ENCODE measurements at places on chromosomes 3 and 15.

DNA sequence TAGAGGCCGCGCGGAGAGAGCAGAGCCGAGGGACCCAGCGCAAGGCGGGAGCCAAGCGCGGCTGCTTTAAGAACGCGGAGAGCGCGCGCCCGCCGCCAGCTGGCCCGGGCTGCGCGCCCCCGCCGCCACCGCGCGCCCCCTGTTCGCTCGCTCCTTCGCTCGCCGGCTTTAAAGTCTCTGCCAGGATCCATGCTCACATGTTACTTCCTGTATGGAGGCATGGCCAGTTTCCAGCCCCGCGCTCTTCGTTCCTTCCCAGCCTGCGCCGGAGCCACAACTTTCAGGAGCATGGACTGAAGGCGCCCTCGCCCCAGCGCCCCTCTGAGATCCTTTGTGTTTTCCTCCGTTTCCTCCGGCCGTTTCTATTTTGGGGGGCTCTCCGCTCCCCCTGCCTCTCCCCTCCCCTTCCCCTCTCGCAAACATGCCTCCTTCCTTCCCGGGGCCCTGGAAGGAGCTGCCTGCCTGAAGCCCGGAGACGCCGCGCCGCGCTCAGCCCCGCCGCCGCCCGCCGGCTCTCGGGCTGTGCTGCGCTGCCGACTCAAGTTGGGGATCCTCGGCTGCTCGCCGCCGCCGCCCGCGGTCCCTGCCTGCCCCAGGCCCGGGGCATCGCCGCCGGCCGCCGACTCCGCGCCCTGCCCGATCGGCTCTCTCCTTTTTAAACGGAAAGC, at the start of gene PTPRG:
TSS of gene PTPRG (plus strand) at position 198 of the 668 bp plus-strand sequence. CDS start 717 bp downstream, outside the sequence.
- peak; percentile 64 for DNase-seq

GRCh38 chr15:63887630-63888029, 53.9 kb upstream of the HERC1 start:
- DNase-seq: no peak

DNA sequence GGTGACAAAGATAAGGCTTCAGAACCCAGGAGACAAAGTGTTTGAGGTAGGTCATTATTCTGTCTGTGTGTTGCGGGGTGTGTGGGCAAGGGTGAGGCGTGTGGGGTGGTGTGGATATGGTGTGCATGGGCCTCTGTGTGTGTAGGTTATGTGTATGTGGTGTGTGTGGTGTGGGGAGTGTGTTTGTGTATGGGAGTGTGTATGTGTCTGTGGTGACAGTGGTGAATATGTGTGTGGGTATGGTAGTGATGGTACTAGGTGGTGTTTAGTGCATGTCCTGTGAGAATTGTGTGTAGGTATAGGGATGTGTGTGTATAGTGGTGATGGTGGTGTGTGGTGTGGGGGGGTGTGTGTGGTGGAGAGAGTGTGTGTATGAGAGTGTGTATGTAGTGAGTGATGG, 16.2 kb upstream of the ETV5 start:
- DNase-seq: no peak

DNA sequence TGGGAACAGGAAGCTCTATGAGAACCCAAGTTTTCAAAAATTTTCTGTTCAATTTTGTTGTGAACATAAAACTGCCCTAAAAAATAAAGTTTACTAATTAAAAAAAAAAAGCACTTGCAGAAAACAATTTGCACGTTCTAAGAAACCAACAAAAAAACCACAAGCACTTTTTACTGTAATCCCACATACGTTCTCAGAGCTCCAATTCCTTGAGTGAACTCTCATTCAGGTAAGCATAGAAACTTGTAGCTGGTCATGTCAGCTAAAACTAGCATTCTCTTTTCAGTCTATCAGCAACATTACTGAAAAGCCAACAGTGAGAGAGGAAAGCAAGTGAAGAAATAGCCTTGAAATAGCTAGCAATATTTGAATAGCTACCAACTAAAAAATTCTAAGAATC, 11.5 kb upstream of the TMF1 start:
- DNase-seq: no peak

DNA sequence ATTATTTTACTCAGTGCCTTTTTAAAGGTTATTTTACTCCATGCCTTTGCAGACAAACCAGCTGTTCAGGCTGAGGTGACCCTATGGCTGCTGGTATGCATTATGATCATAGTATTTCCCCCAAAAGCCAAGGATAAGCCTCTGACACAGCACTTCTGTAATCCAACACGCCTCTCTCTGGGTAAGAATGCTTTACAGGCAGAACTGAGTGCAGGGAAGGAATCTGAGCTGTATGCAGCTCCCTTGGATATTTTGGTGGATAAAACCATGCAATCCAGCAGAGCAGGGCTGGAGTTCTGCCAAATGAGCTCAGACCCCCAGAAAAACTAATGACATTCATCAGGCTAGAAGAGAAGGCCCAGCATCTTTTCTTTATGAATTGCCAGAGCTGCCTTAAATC, 11.7 kb upstream of the MAP1A start:
- no peak for DNase-seq

DNA sequence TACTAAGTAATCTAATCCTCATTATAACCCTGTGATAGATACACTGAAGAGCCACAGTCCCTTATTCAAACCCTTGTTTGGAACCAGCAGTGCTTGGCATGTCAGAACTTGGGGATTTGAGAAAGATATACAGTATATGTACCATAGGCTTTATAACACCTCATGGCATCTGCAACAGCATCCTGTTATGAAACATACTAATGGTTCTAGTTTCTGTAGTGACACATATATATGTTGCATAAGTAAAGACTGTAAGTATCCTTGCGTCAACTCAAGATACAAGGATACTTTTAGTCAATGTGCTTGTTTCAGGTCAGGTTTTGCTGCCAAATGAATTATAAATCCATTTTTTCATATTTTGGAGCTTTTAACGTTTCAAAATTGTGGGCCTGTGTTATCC, 58.5 kb downstream of the CCNL1 start:
- DNase-seq: no peak

- peak; percentile 26 for DNase-seq
These were observed 1.6 kb downstream of the TSC22D2 start for GRCh38 chr3:150409512-150410310.

GRCh38 chr3:120846073-120846472, 61.9 kb upstream of the STXBP5L start:
- no peak for DNase-seq

GRCh38 chr3:65406470-65406869, 632.2 kb downstream of the MAGI1 start:
- DNase-seq: no peak

DNA sequence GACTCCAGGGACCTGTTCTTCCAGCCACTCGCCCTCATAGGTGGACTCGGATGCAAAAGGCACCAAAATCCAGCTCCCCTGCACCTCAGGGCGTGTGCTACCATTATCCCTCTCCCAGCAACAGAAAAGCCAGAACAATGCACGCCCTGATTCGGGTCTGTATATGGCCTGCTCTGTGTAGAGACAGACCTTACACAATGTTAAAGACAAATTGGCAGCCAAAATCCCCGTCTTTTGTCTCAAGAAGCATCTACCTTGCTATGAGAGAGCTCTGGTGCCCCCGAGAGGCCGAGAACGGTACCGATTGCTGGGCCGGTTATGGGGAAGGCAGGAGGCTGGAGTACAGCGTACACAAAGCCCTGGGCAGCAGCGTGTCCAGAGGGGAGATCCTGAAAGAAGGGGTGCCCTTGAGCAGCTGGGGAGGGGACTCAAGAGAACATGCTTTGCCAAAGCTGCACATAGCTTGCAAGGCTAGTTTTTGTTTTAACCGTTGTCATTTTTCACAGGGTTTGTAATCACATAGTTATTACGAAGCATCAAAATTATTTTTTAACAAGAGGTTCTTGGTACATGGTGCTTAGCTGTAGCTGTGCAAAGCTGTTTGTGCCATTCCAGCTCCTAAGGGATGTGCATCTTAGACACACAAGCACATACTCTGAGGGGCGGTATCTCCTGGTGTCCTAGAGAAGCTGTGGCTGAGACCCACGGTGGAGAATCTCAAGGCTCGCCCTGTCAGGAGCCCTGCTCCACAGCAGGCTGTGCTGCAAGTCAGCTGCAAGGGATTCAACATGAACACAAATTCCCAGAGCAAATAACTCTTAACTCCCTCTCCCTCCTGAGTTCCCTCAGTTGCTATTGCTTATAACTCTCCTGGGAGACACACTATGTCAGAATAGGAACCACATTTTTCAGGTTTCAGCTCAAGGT, 461.5 kb upstream of the PPP2R3A start:
- DNase-seq: peak; percentile 52

DNA sequence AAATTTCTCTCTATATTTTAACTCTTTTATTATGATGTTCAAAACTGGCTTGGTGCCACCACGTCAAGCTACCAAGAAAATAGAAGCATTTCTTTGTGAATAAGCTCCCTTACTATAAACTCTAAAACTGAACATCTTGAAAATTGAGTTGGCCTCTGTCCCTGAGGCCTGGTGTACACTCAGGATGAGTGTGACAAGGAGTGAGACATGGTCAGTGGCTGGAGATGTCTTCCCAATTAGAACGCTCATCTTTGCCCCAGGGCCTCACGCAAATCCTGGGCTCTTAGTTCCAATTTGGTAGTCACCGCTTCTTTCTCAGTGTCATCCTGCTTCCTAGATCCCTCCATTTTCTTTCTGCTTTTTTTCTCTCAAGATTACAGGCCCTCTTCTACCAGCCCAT, 26.2 kb downstream of the SLC2A2 start:
- DNase-seq: no peak

GRCh38 chr15:85006201-85006600, 24.5 kb downstream of the PDE8A start:
- no peak for DNase-seq

GRCh38 chr15:75032395-75032794, 9.0 kb downstream of the PPCDC start:
- DNase-seq: no peak

DNA sequence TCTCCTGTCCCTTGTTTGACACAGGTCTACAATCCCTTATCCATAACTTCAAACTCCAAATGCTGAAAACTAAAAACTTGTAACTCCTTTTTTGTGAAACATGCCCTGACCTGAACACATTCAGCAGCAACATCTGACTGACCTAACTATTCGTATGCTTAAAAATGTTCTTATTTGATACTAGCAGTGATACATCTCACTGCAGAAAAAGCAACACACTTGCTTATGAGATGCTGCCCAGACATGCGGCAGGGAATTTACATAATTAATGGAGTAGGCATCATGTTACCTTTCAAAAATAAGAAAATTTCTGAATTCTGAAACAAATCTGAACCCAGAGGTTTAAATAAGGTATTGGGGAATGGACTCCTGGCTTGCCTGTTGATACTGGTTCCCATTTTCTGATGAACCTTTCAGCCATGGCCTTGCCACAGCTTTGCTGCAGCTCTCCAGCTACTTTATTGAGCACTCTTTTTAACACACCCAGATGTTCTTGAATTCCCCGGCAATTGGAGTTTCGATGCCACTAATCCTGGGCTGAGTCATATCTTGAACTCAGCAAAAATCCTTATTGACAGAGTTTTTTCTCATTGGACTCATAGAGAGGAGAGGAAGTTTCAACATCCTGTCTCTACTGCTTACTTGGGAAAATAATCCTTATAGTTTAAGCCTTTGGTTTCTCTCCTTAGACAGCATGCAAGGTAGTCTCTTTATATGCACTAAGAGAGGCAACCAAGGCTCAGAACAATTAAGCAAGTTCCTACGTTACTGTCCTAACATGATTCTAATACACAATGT, 296.6 kb upstream of the LMCD1 start:
- DNase-seq: no peak

- no peak for DNase-seq
These were observed 128.9 kb downstream of the AQP9 start for GRCh38 chr15:58267051-58267450.

DNA sequence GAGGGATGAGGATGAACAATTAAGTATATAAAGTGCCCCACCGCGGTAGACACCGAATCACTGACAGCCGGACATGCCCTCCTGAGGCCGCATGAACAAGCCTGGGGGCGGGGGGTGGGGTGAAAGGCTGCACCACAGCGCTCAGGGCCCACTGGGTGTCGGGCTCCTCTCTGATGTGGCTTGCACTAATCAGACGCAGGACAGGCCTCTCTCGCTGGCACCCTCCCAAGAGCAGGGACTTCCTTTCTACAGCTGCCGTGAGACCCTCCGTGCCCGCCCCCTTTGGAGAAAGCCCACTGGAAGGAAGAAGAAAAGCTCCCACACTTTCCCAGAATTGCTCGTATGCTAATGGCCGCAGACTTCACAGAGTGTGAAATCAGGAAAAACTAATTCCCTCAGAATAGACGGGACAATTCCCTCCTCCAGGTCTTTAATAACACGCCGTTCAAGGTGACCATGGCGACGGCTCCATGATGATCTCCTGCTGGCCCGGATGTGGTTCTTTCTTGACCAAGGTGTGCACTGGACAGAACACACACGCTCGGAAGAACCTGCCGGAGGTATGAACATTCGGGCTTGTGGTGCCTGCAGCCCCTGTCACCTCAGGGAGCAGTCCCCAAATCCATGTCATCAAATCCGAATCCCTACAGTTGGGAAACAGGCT, 32.0 kb downstream of the IQSEC1 start:
- DNase-seq: no peak

- no peak for DNase-seq
These were observed 29.5 kb upstream of the VEPH1 start for GRCh38 chr3:157532529-157533297.

DNA sequence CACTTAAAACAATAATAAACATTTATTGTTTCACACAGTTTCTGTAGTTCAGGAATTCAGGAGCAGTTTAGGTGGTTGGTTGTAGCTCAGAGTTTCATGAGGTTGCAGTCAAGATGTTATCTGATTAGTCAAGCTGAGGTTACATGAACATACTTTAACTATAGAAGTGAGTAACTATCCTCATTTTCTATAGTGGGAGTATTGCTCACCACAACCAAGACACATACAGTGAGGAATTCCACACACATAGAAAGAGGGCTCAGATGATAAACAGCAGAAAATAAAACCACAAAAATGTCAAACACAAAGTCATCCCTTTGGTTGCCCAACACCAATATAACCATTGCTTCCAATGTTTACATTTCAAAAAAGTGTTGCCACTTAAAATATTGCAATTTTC, 13.6 kb downstream of the SCN11A start:
- DNase-seq: no peak

- DNase-seq: no peak
These were observed 17.5 kb upstream of the PLSCR1 start for GRCh38 chr3:146561879-146562278.

- no peak for DNase-seq
These were observed 1.1 kb upstream of the LPP start for GRCh38 chr3:188152660-188153436.

DNA sequence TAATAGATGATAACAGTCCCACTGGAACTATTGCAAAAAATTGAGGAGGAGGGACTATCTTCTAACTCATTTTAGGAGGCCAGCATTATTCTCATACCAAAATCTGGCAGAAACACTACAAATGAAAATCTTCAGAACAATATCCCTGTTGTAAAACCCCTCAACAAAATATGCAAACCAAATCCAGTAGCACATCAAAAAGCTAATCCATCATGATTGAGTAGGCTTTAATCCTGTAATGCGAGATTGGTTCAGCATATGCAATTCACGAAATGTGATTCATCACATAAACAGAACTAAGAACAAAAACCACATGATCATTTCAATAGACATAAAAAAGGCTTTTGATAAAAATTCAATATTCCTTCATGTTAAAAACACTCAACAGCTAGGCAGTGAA, 23.9 kb upstream of the PLSCR2 start:
- DNase-seq: no peak

GRCh38 chr15:36185438-36185837, 394.0 kb upstream of the CDIN1 start:
- DNase-seq: no peak

Measured in GOT3 (cell line).